ENCODE measurements at places on chromosomes 11 and 22. TPM values are rescaled to one million over a fixed set of nuclear protein-coding genes. Genes with fewer than 3 reads are reported as not detected.

GRCh38 chr11:86571273-86571948, 101.0 kb downstream of the ME3 start:
- ATAC-seq = no peak

- ATAC-seq = no peak
Observed at GRCh38 chr11:102062106-102062505, 14.9 kb downstream of the CFAP300 start.

DNA sequence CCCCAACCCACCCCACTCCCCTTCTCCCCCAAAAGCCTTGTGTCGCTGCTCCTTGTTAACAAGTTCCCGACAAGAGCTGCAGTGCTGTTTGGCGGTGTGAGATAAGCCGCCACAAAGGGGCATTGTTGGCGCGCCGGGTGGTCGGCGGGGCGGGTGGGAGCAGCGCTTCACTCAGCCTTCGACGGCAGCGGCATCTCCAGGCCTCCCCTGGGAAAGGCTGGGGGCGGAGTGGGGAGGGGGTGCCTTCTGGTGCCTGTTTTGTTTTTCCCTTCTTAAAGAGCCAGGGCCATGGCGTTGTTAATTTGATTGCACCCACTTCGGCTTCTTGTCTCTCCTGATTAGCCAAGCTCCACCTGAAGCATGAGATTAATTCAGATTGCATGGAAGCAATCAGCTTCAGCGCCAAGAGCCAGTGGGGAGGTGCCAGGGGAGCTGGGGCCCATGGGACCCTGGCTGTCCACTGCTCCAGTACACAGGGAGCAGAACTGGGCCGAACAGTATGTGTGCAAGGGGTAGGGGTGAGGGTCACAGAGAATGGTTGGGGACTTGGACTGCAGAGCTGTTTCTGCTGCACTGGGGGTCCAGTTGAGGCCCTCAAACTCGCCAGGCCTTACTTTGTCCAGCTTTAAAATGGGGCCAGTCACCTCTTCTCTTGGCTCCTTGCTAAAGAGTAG, 165.1 kb downstream of the CEP164 start:
- ATAC-seq = no peak

DNA sequence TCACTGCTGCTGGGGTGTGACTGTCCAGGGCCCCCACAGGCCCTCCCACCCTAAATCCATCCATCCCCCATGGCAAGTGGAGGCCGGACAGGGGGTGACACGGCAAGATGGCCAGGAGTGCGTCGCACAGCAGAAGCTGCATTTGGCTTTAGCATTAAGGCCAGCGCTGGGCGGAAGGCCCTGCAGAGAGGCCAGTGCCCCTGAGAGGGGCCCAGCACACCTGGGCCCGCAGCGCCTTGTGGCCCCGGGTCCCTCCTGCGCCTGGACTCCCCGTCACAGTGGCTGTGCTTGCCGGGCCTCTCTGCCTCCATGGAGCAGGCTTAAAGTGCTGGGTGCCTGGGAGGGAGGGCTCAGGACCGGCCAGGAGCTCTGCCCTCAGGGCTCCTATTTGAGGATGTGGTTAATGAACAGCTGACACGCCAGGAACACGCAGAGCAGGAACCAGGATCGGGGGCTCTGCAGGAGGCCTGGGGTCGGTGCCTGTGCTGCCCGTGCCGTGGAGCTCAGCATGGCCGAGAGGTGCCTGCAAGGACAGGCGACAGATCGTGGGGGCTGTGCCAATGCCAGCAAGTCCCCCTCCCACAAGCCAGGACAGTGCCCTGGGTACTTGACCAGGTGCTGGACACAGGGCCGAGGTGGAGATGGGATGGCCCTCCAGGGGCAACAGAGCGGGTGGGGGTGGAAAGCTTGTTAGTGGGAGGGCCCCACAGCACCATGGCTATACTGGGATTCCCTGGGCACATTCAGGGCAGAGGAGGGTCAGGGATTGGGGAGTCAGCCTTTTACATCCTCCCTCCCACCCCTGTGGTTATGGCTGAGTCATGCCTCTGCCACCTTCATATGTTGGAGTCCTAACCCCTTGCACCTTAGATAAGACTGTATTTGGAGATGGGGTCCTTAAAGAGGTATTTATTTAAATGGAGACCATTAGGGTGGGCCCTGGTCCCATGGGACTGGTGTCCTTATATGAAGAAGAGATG, 30.9 kb upstream of the CARS1 start:
- no peak for ATAC-seq

GRCh38 chr11:78943841-78944240, 369.2 kb upstream of the NARS2 start:
- ATAC-seq = no peak

Gene C1QTNF4
- total RNA-seq = 0.28 TPM

DNA sequence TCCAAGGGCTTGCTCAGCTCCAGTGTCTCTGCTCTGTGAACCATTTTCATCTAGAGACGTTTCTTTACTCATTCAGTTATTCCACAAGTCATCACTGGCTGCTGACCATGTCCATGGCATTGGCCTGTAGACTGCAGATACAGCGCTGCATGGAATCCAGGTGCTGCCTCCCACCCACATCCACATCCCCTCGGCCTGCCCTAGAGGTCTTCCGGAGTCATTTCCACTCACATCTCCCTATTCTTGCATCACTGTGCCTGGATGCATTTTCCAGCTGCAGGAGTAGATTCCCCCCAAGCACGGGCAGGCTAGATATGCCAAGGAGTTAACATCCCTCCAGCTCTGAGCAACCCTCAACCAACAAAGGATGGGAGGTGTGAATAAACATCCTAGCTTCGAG, 68.9 kb downstream of the CHST1 start:
- no peak for ATAC-seq

- no peak for ATAC-seq
Observed at GRCh38 chr11:74442636-74443035, 24.7 kb downstream of the KCNE3 start.

DNA sequence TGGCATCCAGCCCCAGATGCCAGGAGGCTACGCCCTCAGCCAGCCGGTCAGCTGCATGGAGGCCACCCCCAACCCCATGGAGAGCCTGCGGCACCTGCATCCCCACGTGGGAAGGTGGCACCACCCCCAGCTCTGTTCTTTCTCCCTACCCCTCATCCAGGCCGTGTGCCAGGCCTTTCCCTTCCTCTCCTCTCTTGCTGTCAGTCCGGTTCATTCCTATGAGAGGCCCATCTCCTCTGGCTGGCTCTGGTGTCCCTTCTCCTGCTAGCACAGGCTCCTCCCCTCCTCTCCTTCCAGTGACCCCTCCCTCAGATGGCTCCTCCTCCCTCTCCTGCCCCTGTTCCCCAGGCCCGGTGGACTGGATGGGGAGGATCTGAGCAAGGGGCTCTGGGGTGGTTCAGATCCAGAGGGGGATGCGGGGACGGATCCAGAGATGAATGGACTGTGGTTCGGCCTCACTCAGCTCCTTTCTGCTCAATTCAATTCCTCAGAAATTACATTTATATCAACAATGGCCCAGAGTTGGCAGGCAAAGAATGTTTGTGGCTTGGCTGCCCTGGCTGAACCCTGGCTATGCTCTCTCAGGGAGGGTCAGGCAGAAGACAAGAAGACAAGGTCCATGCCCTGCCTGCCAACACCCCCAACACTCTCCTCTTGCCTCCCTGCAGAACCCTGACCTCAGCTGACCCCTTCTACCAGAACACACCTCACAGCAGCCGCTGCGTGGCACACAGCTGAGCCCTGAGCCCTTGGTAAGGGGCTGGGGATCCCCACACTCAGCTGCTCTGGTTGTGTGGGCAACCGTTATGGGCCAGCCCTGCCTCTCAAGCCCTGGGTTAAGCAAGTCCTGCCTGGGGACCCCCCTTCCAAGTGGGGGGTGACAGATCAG, 18.5 kb upstream of the LRRC10B start:
- no peak for ATAC-seq

Gene JHY
- total RNA-seq = 1.5 TPM

- ATAC-seq = no peak
Observed at GRCh38 chr11:99069856-99070444, 49.2 kb downstream of the CNTN5 start.

- ATAC-seq = peak; percentile 56
Observed at GRCh38 chr22:37218771-37219411, 6.6 kb upstream of the SSTR3 start.

- ATAC-seq = no peak
Observed at GRCh38 chr22:48369789-48370507, 1457.7 kb downstream of the BRD1 start.

DNA sequence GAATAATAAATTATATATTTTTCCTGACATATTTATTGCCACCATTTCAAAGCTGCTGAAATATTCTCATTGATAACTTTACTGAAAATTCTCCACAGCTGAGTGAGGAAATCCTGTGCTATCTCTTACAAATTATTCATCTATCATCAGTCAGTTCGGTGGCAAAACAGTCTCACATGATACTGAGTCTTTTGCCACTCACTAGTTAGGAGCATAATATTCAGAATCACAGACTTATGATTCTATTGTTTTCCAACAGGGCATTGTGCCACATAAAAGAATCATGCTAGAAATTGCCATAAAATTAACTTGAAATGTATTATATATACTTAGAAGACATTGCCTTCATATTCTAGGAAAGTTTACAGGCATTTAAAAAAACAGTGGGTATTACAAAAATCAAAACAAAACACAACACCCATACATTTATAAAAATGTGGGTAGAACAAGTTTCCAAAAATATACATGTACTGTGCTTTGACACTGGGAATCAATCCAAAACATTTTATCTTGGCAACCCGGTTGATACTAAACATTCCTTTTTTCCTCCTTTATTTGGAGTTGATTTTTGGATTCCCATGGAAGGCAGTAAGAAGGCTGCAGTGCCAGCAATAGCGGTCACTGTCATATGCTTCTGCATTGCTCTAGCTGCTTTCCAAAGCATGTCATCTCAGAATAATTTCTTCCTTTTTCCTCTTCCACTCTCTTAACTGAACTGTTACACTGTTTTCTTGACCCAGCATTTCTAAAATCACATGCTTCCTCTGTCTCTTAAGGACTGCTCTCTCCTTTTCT, 42.5 kb downstream of the ATG16L2 start:
- ATAC-seq = no peak

Gene OR51B5
- 0.50 TPM for total RNA-seq

Gene SHANK2
- not detected for total RNA-seq

DNA sequence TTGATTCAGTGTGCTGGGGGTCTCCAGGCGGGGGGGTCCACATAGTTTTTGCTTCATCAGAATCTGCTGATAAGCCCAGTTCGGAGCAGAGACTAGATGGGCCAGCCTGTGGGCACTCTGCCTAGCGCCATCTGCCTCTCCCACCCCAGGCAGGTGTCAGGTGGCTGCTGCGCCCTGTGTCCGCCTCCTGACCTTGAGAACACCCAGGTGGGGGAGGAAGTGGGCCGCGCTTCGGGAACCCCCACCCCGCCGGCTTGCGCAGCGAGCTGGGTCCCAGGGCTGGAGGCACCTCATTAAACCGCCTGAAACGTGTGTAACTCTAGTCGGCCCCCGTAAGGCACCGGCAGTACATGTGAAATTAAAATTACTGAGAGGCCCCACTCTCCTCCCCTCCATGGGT, 113.6 kb downstream of the KCNQ1 start:
- no peak for ATAC-seq

DNA sequence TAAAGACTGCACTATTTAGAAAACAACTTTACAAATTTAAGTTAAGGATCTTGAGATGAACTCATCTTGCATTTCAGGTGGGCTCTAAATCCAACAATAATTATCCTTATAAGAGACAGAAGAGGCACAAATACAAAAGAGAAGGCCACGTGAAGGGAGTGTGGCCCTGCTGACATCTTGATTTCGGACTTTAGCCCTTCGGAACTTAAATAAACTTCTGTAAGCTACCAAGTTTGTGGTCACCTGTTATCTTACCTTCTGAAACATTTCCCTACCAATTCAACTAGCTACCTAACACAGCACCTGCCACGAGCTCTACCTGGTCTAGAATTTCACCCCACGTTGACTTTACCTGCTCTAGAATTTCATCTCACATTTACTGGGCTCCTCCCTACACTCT, 42.9 kb upstream of the ARHGAP32 start:
- ATAC-seq = no peak

GRCh38 chr11:114057147-114057546, 2.4 kb upstream of the ZBTB16 start:
- no peak for ATAC-seq

DNA sequence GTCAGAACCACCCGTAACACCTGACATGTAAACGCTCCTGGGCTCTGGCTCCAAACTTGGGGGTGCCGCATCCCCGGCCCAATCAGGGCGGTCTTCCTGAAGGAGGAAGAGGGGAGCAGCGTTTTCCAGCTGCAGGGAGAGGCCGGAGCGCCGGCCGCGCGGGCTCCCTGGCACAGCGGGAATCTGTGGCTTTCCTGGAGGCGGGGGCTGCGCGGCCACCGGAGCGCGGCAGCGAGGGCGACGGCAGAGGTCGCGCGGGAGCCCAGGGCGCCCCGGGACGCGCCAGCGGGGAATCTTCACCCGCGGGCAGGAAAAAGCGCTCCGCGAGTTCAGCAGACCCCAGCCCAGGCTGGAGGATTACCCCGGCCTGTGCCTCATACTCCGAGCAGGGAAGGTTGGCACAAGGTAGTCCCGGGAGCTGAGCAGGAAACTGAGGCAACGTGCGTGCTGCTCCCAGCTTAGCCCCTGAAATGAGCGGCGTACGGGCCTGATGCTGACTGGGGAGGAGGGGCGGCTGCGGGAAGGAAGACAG, 600 bp upstream of the ESAM start:
- peak; percentile 49 for ATAC-seq

GRCh38 chr11:124920870-124921609, 2.0 kb downstream of the HEPN1 start:
- ATAC-seq = peak; percentile 76

Gene PRG2
- 2.2 TPM for total RNA-seq

Gene APOA5
- total RNA-seq = not detected

- no peak for ATAC-seq
Observed at GRCh38 chr11:66718320-66718971, 10.6 kb downstream of the SPTBN2 start.

Gene TRIM48
- total RNA-seq = not detected

Gene H19
- not detected for total RNA-seq

DNA sequence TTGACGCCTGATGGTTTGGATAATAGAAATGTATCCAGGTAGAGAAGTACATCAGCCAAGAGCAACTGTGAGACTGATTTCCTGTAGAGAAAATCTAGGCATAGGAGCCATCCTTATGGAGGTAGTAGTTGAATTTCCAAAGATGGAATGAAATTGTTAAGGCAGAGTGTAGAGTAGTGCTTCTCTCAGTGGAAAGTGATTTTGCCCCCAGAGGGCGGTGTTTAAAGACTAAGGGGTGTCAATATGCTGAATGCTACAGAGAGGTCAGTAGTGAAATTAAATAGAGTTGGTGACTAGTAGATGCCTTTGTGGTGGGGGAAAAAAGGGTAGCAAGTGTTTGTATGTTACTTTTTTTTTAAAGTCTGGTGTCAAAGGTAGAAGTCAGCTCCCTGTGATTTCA, 54.5 kb downstream of the TRIM44 start:
- ATAC-seq = no peak

DNA sequence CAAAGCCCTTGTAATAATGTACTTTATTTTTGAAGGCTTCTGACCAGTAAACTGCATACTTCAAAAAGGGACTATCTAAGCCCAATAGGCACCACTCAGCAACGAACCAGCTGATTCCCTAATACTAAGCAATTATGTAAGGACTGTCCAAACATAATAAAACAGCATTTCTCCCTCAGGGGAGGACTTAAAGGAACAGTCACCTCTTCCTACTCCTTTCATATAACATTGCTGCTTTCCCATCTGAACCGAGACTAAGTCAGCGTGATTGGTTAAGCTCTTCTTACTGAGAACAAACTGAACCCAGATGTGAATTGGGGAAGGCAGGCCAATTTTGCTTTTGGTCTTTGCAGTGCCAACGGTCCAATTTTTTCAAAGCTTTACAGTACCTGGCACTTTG, 420.0 kb downstream of the METTL15 start:
- ATAC-seq = no peak

Data from activated T-helper 17 cell treated with anti-CD3 and anti-CD28 coated beads, Interleukin-2, amount 50 U/mL, for 72 hours (primary cell).